ENCODE measurements at places on chromosomes 5 and 9.

DNA sequence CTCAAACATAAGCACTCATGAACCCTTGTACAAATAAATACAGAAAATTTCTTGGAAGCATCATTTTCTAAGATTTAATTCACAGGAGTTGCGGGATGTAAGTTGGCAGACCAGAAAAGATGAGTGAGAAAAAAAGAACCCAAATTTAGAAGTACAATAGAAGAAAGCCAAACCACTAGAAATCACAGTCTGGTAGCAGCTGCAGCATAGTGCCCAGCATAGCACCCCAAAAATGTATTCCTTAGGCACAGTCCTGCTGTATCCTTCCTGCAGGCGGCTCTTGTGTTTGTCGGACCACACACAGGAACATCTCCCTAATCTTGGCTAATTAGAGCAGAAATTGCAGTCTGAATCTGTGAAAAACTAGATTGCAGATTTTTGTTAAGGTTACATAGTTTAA, 208.5 kb upstream of the TRPM3 start:
- no peak for DNase-seq

DNA sequence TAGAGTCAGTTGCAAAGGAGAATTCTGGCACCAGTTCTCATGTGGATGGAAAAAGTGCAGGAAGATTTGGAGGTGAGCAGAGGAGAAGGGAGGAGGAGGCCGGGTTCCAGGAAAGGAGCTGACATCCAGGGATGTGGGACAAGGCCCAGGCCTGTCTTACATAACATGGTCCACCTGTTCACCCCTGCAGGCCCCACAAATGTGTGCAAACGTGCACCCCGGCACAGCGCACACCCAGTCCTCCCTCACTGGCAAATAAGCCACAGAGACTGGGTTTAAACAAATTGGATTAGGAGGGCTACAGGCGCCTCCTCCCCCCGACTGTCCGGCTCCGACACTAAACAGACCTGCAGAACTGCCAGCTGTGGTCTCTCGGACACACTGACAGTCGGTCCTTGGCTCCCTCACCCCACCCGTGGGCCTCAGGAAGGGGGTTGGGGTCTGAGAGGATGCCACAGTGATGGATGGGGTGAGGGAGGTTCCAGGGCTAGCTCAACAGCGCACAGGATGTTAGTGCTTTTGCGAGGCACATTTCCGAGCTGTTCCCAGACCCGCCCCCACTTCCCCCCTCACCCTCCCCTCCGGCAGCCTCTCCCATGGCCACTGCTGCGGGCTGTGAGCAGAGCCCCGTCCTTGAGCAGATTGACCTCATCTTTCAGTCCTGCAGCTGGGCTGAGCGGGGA, 43.4 kb upstream of the IL17B start:
- DNase-seq = no peak

DNA sequence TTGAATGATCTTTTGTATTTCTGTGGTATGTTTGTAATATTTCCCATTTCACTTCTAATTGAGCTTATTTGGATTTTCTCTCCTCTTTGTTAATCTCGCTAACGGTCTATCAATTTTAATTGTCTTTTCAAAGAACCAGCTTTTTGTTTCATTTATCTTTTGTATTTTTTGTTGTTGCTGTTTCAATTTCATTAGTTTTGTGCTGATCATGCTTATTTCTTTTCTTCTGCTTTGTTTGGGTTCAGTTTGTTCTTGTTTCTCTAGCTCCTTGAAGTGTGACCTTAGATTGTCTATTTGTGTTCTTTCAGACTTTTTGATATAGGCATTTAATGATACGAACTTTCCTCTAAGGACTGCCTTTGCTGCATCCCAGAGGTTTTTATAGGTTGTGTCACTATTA, 28.4 kb upstream of the SNCAIP start:
- DNase-seq = no peak

DNA sequence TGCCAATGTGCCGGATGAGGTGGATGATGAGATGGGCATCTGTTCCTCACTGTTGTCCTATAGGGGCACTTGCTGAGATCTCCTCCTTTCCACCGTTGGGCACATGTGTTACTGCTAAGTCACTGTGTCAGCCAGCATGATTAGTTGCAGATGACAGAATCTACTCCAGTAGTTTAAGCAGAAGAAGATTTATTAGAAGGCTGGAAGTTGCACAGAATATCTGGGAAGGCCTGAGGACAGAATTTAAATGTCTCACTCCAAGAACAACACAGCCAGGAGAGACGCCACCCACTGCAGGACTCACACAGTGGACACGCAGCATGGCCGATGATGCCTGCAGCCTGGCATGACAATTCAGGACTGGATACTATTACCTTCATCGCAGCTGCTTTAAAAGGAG, 157.5 kb downstream of the NSG2 start:
- DNase-seq = no peak

- no peak for DNase-seq
These were observed 24.7 kb upstream of the NUDT12 start for GRCh38 chr5:103587185-103587748.

DNA sequence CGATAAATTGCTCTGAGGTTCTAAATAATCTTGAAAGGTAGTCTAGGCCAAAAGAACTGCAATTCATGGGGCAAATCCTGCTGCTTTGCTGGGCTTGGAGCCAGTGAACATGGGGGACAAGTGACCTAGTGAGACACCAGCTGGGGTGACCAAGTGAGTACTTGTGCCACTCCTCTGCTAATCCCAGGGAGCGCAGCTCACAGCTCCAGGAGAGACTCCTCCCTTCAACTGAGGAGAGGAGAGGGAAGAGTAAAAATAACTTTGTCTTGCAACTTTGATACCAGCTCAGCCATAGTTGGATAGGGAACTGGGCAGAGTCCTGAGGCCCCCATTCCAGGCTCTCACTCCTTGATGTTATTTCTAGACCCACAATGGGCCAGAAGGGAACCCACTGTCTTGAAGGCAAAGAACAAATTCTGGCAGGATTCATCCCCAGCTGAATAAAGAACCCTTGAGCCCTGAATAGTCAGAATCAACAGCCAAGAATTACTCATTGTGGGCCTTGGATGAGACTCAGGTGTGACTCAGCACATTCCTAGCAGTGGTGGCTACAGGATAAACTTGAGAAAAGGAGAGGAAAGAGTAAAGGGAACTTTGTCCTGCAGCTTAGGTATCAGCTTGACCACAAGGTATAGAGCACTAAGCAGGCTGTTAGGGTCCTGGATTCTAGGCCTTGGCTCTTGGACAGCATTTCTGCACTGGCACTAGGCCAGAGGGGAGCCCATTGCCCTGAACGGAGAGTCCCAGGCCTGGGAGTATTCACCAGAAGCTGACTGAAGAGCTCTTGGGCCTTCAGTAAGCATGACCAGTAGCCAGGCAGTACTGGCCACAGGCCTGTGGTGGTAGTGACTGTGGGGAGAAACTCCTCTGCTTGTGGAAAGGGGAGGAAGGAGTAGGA, 288.3 kb upstream of the CDH18 start:
- no peak for DNase-seq

GRCh38 chr9:127919253-127919815, 2.5 kb upstream of the ST6GALNAC4 start:
- no peak for DNase-seq

- no peak for DNase-seq
These were observed 49.9 kb downstream of the USP20 start for GRCh38 chr9:129885018-129885669.

DNA sequence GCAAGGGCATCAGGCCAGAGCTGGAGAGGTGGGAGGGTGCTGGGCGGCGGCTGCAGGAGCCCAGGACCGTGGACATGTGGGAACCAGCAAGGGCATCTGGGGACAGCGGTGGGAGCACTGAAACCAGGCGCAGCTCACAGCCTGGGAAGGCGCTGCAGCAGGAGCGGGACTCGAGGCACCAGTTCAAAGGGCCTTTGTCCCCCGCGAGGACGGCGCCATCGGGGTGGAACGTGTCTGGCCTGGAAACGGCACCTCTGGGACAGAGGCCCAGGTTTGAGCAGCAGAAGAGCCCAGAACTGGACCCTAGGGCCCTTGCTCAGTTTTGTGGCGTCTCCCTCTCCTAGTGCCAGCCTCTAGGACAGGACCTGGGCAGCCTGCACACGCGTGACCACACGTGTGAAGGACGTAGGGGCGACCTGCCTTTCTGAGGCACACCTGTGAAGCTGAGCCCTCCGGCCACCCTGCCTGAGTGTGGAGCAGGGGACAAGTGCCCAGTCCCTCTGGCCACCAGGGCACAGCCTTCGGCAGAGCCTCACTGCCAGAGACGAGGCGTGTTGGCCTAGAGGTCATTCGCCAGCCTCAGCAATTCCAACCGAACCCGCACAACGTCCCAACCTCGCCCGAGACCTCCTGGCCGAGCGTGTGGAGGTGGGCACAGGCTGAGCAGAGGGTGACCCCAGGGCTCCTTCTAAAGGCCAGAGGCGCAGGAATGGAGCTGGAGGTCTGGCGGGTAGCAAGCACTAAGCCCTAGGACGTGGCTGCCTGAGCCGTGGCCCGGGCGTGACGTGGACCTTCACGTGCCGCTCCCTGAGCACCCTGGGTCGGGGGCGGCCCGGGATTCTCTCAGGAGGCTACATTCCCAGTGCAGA, 2.2 kb upstream of the TMEM210 start:
- no peak for DNase-seq

- no peak for DNase-seq
These were observed at the start of gene CSF1R for GRCh38 chr5:150085950-150086715. Gene CSF1R (minus strand): TSS chr5:150086554. CDS start chr5:150086427, 127 bp downstream.

GRCh38 chr5:5570646-5571045, 148.2 kb downstream of the ICE1 start:
- DNase-seq = no peak

DNA sequence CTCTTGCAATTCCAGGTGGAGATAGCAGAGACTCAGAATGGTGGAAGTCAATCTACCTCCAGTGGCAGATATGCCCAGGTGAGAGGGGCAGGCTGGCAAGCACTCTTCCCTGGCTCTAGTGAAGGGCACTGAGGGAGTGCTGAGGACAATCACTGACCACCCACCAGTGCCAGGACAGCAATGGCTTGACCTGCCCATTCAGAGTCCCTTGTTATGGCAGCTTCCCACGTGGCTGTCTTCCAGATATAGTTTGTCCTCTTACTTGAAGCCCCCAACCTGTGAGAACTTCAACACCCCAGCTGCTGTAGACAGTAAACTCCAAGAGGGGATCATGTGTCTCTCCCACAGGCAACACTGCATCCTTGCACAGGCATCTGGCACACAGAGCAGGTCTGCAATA, 104.7 kb downstream of the LHFPL2 start:
- DNase-seq = no peak

GRCh38 chr5:132557478-132558172, 848 bp downstream of the RAD50 start:
- no peak for DNase-seq

DNA sequence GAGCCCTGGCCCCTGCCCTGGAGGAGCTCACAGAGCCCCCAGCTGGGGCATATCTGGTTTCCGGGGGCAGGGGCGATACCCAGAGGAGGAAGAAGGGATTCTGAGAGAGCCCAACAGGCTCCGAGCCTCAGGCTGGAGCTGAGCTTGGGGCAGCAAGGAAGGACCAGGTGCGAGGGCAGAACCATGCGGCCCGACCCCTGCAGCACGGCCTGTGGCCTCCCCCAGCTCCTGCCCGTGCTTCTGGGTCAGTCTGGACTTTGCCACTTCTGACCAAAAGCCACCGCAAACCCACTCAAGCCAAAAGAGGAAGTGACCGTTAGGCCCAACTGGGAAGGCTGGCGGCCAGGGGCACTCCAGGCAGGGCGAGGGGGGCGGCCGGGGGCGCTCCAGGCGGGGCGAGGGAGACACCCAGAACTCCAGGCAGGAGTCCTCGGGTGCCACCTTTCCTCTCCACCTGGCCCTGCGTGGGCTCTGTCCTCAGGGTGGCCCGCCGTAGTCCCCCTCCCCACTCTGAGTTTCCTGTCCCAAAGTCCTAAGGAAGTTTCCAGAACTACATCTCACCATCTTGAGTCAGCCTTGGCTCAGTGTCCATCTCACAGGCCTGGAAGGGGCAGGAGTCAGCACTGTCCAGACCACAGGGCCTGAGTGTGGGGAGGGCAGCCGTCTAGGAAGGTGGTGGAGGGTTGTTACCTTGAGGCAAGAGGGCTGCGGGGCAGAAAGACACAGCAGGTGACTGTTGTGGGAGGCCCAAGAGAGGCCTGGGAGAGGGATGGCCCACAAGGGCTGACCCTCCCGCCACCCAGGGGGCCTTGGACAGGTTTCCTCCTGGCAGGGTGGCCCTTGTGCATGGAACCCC, 946 bp upstream of the LTC4S start:
- DNase-seq = no peak

DNA sequence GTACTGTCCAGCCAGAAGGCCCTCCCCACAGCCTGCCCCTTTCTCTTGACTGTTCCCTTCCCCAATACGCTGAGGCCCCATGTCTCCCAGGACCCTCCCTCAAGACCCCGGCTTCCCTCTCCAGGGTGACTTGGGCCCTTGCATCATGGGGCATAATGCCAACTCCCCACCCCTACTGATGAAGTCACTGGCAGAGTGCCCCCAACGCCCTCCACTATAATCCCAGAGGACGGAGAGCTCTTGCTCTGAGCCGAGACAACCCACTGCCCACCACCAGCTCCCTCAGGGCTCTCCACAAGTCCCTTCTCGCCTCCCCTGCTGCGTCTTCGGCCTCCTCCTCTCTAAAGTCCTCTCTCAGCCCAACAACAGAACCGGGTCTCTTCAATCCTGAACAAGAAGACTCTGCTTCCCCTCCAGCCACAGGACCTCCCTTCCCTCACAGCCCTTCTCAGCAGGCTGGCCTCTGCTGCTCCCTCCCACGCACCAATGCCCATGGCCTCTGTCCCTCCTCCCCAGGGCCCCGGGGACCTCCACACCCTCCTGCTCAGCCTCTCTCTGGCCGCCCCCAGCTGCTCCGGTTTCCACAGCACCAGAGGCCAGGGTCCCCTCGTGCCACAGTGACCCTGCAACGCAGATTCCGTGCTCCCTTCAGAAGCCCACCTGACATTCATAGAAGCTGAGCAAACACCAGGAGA, 47.6 kb downstream of the ADAMTS2 start:
- DNase-seq = no peak

DNA sequence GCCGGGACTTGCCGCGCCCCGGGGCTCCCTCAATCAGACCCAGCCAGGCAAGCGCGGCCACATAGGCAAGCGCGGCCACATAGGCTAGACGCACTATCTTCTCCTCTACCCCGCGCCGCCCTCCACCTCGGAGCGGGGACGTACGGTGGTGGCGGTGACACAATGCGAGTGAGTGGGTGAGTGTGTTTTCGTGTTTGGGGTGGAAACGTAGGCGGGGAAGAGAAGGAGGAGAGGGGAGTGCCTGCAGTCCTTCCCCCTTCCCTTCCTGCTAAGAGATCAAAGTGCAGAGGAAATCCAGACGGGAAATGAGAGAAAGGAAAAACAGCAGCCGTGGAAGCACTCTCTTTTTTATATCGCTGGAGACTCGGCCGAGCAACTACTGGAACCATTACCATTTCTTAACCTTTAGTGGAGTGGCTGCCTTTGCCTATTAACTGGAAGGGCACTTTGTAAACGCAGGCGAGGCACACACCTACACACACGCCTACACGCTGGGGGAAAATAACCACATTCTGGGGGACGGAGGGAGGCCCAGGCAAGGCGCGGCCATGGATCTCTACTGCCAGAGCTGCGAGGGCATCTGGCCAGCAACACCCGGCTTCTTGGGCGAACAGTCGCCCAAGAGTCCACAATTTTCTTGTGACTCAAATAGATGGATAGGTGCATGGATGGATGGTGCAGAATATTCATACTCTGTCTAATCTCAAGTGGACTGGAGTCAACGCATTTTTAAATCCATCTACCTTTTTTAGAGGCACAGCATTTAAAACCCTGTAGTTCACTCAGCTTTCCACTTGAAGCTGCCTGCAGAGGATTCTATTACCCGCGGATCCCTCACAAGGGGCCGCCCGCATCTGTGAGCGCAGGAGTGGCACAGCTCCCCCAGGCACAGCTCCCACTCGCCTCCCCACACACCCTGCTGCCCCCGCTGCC, 2.1 kb downstream of the EDIL3 start:
- no peak for DNase-seq

GRCh38 chr5:151295138-151295537, 8.4 kb downstream of the SLC36A3 start:
- no peak for DNase-seq
